ELR (cell line): ENCODE measurements at places on chromosomes 12 and 14.

DNA sequence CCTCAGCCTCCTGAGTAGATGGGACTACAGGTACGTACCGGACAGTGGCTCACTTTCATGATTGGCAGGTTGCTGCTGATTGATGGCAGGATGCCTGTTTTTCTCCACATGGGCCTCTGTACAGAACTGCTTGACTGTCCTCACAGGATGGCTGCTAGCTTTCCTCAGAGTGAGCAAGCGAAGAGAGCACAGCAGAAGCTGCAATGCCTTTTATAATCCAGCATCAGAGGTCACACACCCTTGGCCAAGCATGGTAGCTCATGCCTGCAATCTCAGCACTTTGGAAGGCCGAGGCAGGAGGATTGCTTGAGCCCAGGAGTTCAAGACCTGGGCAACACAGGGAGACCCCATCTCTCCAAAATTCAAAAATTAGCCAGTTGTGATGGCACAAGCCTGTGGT, 31.0 kb downstream of the ARF6 start:
- DNase-seq, result no peak

DNA sequence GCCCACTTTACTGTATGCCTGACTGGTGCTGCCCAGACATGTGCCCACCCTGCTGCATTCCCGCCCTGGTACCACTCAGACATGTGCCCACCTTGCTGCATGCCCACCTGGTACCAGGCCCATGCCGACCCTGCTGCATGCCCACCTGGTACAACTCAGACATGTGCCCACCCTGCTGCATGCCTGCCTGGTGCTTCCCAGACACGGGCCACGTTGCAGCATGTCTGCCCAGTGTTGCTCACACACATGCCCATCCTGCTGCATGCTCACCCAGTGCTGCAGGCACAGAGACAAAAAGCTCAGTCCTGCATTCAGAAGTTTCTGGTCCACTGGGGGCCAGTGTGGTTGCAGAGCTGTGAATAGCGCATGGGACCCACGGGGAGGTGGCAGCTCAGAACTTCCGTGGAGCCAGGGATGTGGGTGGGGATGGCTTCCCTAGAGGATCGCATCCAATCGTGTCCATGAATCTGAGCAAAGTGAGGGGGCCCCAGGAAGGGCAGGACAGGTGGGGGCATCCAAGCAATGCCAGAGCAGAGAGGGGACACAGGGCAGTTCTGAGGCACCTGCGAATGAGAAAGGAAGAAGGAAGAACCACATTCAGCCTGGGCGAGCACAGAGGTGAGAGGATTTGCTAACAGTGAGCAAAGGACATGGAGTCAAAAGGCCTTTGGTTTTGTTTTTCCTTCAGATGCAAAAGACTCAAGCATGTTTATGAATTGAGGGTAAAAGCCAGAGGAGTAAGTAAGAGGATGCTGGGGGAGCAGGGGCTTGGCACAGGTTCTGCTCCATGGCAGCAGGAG, 175.9 kb upstream of the C14orf180 start:
- no peak for DNase-seq

DNA sequence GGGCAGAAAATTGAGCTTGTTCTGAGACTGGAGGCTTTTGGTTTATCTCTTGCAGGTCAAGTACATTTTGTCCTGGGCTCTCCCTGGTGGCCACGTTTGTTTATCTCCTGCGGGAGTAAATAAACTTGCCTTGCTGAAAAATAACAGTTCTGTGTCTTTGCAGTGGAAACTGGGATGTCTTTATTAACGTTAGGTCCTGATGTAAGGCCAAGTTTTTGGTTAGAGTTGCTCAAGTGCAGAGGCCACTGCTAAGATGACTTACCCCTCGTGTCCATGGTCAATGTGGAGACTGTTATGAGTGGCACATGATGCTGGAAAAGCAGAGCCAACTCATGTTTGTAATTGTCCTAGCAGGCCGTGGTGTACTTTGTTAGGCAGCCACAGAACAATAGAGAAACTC, 3.8 kb downstream of the PTPN11 start:
- DNase-seq, result no peak

- DNase-seq, result no peak
Measured at GRCh38 chr12:51399891-51400290, 8.7 kb upstream of the GALNT6 start.

DNA sequence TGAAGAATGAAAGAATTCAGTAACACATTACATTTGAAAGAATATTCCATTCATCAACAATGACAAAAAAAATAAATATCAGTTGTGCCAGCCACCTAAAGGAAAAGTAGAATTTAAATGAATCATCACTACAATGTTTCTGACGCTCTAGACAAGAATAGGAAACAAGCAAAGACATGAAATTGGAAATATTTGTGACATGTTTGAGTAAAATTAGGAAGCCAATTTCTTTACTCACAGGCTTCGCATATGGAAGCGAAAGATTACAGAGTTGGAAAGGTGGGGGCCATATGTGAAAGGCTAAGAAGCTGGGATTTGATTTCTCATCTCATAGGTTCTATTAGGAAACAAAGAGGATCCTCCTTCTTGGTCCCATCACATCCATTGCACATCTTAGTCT, 279.0 kb downstream of the IPO8 start:
- no peak for DNase-seq

DNA sequence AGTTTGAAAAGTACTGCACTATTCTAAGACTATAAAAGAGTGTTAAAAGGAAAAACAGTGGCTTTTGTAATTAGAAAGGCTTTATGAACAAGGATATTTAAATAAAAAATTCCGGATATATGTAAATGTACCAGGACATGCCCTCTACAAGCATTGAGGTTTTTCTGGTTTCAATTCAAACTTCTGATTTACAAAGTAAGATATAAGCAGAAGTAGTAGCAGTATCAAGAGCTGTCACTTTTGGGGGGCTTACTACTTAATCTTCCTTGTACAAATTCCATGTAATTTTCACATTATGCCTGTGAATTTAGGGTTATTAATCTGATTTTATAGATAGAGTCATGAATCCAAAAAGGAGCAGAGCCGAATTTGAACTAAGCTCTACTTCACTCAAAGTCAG, 170.3 kb upstream of the ATP2B1 start:
- DNase-seq, result no peak

- no peak for DNase-seq
Measured at GRCh38 chr14:24789378-24789884, 155.4 kb upstream of the GZMB start.

GRCh38 chr12:72275526-72275925, 3.4 kb downstream of the TRHDE start:
- peak; percentile 21 for DNase-seq

DNA sequence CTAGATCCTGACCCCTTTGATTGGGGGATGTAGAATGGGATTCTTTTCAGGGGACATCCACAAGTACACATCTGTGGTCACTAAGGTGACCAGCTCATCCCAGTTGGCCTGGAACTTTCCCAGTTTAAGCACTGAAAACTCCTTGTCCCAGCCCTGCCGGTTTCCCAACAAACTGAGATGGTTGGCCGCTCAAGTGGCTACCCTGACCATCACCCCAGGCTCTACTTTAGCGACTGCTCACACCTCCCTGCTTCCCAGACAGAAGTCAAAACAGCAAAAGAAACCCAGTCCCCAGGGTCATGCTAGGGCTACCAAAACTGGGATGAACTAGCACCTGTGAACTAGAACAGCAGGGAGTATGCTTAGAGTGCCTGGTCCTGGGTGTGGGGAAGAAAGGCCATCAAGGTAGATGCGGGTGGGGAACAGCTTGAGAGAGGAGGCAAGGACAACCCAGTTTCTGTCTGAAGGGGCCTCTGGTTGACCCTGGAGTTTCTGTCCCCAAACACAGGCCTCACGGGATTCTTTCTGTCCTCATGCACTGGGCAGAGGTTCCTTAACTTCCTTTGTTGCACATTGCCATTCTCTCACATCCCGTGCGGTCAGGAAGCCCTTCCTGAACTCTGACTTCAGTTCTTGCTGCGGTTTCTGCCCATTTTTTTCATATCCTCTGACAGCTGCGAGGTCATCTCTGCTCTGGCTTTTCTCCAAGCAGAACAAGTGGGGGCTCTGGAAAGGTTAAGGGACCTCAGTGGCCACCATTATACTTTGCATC, 1.6 kb downstream of the LTB4R start:
- peak; percentile 64 for DNase-seq

DNA sequence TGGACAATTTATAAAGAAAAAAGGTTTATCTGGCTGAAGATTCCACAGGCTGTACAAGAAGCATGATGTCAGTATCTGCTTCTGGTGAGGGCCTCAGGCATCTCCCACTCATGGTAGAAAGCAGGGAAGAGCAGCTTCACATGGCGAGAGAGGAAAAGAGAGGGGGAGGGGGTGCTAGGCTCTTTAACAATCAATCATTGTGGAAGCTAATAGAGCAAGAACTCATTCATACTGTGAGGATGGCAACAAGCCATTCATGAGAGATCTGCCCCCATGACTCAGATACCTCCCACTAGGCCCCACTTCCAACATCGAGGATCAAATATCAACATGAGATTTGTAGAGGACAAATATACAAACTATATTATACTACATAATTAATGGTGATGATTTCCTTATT, 361.9 kb upstream of the FAR2 start:
- no peak for DNase-seq

GRCh38 chr14:94971750-94972149, 185.6 kb downstream of the DICER1 start:
- no peak for DNase-seq

DNA sequence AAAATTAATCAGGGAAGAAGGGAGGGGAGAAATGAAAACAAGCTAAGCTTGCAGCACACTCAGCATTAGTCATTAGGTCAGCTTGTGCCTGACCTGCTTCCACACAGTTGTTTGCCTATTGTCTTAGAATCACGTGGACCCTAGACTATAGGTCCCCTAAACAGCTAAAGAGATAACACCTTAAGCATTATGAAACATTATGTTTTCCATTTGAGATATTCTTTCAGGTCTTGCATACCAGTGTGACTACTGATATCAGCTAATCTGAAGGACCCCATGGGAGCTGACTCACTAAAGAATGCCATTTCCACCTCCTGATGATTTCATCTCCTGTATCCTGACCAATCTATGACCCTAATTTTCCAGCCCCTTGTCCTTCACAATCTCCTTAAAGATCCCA, 154.1 kb upstream of the FUT8 start:
- peak; percentile 89 for DNase-seq

- peak; percentile 16 for DNase-seq
Measured at GRCh38 chr12:46771268-46771827, 54.4 kb downstream of the SLC38A4 start.

DNA sequence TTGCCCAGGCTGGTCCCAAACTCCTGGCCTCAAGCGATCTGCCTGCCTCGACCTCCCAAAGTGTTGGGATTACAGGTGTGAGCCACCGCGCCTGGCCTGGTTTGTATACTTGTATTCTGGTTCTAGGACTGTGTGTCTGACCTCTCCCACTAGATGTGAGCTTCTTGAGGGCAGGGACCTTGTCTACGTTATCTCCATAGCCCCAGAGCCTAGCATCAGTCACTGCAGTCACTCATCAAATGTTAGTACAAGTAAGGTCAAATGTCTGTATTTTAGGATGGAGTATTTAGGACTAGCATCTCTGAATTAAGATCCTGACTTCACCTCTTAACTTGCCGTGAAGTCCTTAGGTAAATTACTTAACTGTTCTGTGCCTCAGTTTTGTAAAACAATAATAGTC, 2.9 kb downstream of the RILPL2 start:
- DNase-seq, result no peak

GRCh38 chr14:76774821-76775694, 13.8 kb downstream of the VASH1 start:
- no peak for DNase-seq

- DNase-seq, result no peak
Measured at GRCh38 chr12:75161488-75161887, 48.2 kb downstream of the KCNC2 start.

GRCh38 chr12:115400011-115400410, 716.0 kb upstream of the TBX3 start:
- no peak for DNase-seq

GRCh38 chr12:109581856-109582255, 8.3 kb downstream of the MVK start:
- peak; percentile 76 for DNase-seq

- DNase-seq, result no peak
Measured at GRCh38 chr12:24306001-24306400, 356.5 kb upstream of the SOX5 start.

GRCh38 chr14:24965934-24966578, 83.9 kb downstream of the STXBP6 start:
- DNase-seq, result peak; percentile 20

- DNase-seq, result peak; percentile 9
Measured at GRCh38 chr12:76489737-76490136, 69.8 kb downstream of the OSBPL8 start.

- DNase-seq, result no peak
Measured at GRCh38 chr14:50015716-50016115, 100.7 kb downstream of the VCPKMT start.

GRCh38 chr12:116885491-116885890, 4.2 kb upstream of the HRK start:
- DNase-seq, result no peak

DNA sequence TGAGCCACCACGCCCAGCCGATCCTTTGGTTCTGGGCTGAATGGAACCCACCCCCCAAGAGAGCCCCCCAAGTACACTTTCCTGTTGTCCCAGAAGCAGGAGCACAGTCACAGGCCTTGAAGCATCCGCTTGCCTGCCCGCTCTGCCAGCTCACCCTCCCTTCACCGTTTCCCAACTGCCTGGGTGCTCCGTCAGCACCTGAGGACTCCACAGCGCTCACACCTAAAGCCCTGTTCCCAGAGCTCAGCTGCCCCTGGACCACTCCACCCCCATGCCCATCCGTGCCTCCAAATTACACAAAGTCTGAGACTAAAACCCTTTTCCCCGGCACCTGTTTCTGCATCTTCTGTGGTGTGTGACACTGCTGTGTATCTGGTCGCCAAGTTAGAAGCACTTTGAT, 44.3 kb upstream of the TRAF3 start:
- no peak for DNase-seq

GRCh38 chr14:32254952-32255679, 52.0 kb upstream of the RNU6-8 start:
- DNase-seq, result peak; percentile 70

- no peak for DNase-seq
Measured at GRCh38 chr14:61466905-61467280, 145.5 kb downstream of the PRKCH start.

DNA sequence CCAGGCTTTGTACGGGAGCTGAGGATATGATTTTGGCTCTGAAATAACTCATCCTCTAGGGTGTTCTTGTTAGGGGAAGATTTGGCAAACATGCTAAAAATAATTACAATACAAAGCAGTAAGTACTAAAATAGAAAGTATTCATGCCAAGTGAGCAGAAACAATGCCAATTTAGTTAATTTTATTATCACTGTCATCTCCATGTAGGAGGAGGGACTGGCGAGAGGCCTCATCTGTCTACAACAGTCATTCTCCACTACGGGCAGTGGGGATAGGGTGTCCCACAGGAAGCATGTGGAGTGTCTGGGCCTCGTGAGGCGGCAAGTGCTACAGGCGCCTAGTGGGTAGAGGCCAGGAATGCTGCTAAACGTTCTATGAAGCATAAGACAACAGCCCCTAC, 3.3 kb downstream of the ISM2 start:
- no peak for DNase-seq

DNA sequence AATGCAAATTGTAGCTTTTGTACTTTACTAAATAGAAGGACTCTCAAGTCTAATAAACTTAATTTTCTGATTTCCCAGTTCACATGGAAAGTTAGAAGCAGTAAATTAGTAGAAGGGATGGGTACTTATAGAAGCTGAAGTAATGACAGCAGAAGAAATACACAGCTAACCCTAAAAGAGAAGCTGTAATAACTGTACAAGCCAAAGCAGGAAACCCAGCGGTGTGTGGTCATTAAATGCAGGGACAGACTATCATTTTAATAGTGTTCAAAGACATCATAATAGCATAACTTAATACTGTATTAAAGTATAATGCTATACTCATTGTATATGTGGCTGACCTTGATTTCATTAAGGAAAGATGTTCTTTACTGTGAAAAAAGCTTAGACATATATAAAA, 74.9 kb downstream of the PCNX1 start:
- DNase-seq, result no peak

GRCh38 chr14:100762901-100763300, 36.2 kb downstream of the DLK1 start:
- peak; percentile 32 for DNase-seq
